ENCODE measurements at places on chromosomes 2 and 18.

DNA sequence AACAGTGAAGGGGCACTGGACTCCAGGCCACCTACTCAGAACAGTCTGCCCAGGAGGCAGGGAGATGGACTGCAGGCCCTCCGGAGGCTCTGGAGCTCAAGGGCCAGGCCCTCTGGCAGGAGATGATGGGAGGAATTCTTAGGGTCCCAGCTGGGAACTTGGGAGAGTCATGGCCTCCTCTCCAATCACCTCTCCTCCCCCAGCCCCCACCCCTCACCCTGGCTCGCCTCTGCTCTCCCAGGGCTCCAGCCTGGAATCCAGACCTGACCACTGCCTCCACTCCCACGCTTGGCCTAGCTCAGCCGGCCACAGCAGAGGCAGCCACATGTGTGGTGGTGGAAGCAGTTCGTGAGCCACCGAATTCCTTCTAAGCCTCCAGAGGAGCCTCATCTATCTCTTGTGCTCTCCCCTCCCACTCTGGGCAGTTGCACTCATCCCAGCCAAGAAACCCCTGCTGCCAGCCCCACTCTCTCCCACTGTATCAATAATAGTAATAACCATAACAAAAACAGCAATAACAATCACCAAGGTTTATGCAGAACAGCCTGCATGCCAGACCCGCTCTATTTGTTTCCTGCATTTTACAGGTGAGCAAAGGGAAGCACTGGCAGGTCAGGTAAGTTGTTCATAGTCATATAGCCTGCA is 67.4 kb downstream of the TNS1 start:
- no peak for DNase-seq

GRCh38 chr2:233407771-233408181 is 53.5 kb downstream of the DGKD start:
- DNase-seq: no peak

GRCh38 chr2:142769761-142770160 is 107.7 kb upstream of the KYNU start:
- no peak for DNase-seq

DNA sequence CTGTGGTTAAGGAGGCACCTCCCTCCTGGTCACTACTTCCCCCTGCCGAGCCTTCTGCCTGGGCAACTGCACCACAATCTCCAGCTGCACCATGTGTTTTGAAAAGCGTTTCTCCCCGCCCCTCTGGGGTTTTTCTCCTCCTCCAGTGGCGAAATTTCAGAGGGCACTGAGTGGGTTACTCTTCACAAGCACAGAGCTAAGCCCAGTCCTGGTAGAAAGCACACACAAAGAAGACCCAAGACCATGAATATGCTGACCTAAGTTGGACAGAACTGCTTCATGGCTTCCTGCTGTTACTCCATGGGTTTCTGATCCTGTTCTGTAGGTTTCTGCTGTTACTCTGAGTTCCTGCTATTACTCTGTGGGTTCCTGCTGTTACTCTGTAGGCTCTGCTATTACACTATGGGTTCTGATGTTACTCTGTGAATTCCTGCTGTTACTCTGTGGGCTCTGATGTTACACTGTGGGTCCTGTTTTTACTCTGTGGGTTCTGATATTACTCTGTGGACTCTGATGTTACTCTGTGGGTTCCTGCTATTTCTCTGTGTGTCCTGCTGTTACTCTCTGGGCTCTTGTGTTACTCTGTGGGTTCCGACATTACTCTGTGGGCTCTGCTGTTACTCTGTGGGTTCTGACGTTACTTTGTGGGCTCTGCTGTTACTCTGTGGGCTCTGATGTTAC is 216.6 kb downstream of the RTP5 start:
- no peak for DNase-seq

GRCh38 chr18:51028201-51028805 is 1.7 kb upstream of the SMAD4 start:
- no peak for DNase-seq

DNA sequence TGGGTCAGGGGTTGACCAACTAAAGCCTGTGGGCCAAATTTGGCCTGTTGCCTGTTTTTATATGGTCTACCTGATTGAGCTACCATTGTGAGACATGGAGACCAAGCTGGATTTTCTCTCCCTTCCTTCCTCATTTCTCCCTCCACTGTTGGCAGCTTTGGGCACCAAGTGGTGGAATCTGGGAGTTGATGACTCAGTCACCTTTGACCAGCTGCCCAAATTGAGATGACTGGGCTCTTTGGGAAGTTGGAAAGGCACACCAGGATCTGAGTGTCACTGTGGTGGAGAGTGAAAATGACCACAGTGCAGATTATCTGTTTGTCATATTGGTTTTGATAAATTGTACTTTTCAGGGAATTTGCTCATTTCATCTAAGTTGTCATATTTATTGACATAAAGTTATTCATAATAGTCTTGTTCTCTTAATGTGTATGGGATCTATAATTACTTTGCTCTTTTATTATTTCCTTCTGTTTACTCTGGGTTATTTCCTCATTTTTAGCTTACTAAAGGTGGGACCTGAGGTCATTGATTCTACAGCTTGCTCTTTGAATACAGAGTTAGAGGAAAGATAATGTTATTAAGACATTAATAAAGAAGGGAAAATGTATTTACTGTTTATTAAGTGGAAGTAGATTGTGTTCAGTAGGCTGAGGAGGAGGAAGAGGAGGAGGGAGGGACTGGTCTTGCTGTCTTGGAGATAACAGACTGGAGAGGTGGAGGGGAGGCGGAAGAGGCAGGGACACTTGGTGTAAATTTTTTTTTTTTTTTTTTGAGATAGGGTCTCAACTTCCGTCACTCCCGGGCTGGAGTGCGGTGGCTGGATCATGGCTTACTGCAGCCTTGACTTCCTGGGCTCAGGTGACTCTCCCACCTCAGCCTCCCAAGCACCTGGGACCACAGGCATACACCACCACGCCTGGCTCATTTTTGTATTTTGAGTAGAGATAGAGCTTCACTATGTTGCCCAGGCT is 31.8 kb downstream of the AGFG1 start:
- DNase-seq: no peak

DNA sequence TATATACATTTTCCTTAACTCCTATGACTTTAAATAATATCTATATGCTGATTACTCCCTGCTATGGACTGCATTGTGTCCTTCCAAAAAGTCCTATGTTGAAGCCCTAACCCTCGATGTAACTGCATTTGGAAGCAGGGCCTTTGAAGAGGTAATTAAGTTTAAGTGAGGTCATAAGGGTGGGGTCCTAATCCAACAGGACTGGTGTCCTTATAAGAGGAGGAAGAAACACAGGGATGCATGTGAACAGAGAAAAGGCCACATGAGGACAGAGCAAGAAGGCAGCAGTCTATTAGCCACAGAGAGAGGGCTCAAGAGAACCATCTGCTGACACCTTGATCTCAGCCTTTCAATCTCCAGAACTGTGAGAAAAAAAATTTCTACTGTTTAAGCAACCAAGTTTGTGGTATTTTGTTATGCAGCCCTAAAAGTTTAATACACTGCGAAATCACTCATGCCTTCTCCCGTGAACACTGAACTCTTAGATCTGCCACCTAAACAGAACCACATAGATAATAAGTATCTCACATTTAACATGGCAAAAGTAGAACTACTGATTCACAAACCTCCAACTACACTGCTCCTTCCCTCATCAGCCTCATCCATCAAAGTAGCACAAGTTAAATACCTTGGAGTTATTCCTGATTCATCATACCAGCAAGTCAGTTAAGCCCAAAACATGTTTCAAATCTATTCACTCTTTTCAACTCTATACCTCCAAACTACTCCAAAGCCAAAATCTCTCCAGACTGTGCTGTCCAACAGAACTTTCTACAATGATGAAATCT is 65.4 kb downstream of the HIBCH start:
- DNase-seq: no peak

- DNase-seq: peak; percentile 39
Observed at GRCh38 chr2:120343433-120344105, 2.4 kb upstream of the INHBB start.

- no peak for DNase-seq
Observed at GRCh38 chr18:58098706-58099105, 54.7 kb downstream of the NEDD4L start.

- no peak for DNase-seq
Observed at GRCh38 chr2:174590928-174591648, 6.5 kb downstream of the WIPF1 start.

- DNase-seq: no peak
Observed at GRCh38 chr2:110903548-110903947, 171.2 kb downstream of the ACOXL start.

GRCh38 chr2:113842919-113843736 is 46.8 kb upstream of the ACTR3 start:
- DNase-seq: no peak

- DNase-seq: no peak
Observed at GRCh38 chr2:165874445-165875039, 79.0 kb downstream of the TTC21B start.

- no peak for DNase-seq
Observed at GRCh38 chr2:109382226-109382895, 231.4 kb downstream of the SEPTIN10 start.

GRCh38 chr2:222358876-222359275 is 60.1 kb upstream of the PAX3 start:
- DNase-seq: no peak

GRCh38 chr2:11446733-11447248 is 19.2 kb downstream of the E2F6 start:
- no peak for DNase-seq

GRCh38 chr2:101399021-101399799 is 11.9 kb upstream of the CREG2 start:
- DNase-seq: no peak

DNA sequence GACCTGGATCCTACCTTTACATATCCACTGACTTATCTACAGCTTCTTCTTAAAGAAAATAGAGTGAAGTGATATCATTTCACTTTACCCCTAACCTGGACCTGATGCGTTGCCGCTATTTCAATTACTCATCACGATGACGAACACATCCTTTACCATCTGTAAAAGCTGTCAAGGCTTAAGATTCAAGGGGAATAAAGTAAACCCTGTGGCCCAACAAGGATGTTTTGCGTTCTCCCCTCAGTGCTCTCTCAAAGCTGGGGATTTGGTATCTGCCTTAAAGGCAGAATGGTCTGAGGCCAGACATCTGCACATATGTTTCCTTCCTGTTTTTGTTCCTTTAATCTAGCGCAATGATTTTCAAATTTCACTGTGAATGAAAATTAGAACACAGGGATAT is 100.1 kb upstream of the KLF7 start:
- no peak for DNase-seq

- DNase-seq: peak; percentile 60
Observed at GRCh38 chr2:45649858-45650811, 1.3 kb upstream of the PRKCE start.

GRCh38 chr2:36172824-36173223 is 182.8 kb upstream of the CRIM1 start:
- no peak for DNase-seq

DNA sequence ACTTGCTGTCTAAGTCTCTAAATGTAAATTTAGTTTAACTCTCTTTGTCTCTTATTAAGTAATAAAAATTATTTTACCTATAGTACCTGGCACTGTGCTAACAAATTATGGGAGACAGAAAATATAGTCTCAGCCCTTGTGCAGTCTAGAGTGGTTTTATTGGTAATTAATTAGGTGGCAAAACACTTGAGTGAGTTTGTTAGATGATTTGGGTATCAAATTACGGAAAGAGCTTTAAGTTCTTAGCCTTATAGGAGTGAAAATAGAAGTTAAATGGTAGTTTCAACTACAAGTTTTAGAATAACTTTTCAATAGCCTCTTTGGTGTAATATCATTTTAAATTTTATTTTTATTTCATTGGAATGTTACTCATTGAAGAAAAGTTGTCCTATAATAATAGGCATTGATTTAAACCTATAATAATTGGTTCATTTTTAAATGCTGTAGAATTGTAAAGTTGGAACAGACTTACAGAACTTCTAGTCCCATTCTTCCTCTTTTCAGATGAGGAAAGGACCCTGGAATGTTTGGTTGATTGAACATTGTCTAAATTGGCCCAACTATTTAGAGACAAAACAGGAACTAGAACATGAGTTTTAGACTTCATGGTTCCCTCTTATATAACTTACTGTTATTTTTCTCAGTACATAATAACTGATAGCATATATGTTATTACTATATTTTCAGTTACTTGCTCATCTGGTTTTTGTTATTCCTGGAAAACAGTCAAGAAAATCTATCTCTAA is 10.2 kb upstream of the HTR2B start:
- no peak for DNase-seq

- DNase-seq: no peak
Observed at GRCh38 chr18:36376361-36376760, 78.8 kb downstream of the FHOD3 start.

- no peak for DNase-seq
Observed at GRCh38 chr2:229713371-229714079, 830 bp downstream of the DNER start.

- DNase-seq: no peak
Observed at GRCh38 chr2:24049485-24050021, at the start of gene FKBP1B. Gene FKBP1B, plus strand, starts transcription at chr2:24049741. Its CDS starts 109 bp downstream, at chr2:24049850.

DNA sequence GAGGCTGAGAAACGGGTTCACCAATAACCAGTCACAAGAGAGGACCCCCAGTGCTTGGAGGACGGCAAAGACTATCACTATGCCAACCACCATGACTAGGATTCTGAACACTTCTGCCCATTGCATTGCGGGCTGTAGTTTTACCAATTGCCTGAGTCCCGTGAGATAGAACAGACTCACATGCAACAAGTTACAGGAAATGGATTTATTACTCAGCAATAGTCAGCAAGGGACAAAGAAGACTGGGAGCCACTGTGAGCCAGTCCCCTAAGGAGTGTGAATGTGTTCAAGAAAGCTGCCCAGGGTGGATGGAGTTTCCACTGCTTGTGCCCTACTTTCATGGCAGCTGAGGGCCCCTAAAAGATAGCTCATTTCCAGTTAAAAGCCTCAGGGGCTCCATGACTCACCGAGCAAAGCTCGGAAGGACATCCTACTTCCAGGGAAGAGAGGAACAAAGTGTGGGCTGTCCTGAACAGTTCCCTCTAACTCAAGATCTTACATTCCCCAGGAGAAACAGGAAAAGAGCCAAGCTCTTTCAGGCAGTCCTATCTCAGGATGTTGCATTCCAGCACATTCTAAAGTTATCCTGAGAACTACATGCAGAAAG is 54.4 kb downstream of the SLC4A3 start:
- DNase-seq: no peak

DNA sequence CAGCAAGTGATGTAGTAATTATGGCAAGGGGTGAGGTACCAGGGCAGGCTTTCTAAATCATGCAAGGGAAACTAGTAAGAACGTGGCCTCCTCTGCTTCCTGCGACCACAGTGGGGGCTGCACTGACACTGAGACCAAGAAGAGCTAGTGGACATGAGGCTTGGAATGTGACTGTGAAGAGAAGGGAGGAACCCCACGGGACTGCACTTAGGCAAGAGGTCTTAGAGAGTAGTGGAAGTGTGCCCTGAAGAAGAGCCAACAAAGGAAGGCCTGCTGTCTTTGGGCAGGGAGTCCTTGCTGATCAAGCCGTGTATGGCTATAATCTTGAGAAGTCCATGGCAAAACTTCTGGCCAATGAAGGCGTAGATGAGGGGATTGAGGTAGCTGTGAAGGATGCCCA is 8.9 kb upstream of the RUFY4 start:
- DNase-seq: no peak

All from activated naive CD4-positive, alpha-beta T cell (primary cell).